Renal pelvis (tissue), 12 donors: ENCODE measurements at places on chromosomes 7 and 10.

DNA sequence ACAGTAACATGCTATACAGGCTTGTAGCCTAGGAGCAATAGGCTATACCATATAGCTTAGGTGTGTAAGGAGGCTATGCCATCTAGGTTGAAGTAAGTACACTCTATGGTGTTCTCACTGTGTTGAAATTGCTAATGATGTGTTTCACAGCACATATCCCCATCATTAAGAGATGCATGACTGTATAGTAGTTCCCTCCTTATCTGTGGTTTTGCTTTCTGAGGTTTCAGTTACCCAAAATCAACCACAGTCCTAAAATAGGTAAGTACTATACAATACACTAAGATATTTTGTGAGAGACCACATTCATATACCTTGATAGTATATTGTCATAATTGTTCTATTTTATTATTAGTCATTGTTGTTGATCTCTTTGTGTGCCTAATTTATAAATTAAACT, 12.7 kb downstream of the FZD1 start:
- no peak for DNase-seq

GRCh38 chr7:12722136-12722535, 34.7 kb downstream of the ARL4A start:
- no peak for DNase-seq

DNA sequence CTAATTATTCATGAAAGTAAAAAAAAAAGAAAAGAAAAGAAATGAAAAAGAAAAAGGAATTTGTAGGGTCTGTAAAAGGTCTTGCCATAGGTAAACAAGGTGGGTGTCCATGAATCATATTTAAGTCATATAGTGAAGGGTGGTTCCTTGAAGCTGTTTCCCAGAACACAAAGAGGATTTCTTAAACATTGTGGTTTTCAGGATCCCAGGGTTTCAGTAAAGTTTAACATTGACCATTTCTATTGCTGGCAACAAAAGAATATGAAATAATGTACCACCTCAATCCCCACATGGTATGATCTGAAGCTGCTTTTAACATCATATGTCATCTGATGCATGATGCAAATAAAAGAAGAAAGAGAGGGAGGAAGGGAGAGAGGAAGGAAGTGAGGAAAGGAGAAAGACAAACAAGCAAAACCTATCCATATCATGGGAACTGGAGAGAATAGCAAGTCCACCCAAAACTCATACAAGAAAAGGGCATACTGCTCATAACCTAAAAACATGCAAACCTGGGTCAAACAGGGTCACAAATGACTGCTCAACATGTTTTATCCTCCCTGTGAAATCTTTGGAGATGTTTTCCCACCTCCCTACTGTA, 663.5 kb downstream of the SORCS1 start:
- no peak for DNase-seq

- no peak for DNase-seq
These were observed 56.1 kb downstream of the ZNF783 start for GRCh38 chr7:149317986-149318672.

DNA sequence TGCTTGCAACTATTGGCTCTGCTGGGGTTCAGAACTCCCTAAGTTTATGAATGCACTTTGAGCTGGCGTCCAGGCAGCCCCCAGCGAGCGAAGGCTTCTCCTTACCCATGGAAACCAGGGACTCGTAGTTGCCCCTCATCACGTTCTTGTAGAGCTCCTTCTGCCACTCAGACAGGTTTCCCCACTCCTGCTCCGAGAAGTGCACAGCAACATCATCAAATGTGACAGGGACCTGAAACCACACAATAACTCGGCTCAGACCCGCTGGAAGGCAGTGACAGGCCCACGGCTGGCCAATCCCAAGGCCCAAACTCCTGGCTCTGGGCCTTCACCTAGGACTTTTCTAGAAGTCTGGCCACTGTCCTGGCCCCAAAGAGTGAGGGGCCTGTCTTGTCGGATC, 6.9 kb downstream of the ZNF777 start:
- no peak for DNase-seq

GRCh38 chr7:41472427-41473125, 230.3 kb downstream of the INHBA start:
- DNase-seq = no peak

DNA sequence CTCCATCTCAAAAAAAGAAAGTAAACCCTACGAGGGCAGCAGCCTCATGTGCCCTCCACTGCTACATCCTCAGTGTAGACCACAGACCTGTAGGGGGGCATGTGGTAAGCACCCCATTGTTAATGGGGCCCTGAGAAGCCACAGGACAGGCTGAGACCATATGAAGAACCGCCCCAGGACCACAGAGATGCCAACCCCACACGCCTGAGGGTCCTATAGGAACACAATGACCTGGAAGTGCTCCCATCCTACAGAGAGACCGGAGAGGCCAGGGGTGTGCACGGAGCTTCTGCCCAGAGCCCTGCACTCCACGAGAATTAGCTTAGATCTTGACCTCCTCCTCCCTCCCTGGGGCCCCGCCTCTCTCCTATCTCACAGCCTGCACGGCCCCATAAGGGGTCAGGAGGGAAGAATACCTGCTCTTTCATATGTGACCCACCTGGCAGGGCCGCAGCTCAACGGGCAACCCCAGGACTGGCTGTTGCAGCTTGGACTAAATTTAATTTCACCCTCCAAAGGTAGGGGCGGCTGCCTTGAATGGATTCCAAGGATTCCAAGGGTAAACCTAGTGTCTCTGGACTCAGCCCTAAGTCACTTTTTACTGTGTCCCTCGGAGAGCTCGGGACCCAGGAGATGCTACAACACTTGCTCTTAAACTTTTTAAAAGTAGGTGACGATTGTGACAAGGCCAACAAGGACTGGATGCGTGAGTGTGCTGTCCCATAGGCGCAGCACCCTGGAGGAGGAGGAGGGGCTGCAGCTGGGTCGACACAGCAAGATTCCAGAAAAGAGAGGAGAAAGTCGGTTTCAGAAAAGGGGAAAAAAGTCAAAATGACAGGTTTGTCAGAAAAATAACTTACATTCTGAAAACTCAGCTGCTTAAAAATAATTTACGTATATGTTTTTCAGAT, 24.2 kb downstream of the PRKAG2 start:
- DNase-seq = no peak

DNA sequence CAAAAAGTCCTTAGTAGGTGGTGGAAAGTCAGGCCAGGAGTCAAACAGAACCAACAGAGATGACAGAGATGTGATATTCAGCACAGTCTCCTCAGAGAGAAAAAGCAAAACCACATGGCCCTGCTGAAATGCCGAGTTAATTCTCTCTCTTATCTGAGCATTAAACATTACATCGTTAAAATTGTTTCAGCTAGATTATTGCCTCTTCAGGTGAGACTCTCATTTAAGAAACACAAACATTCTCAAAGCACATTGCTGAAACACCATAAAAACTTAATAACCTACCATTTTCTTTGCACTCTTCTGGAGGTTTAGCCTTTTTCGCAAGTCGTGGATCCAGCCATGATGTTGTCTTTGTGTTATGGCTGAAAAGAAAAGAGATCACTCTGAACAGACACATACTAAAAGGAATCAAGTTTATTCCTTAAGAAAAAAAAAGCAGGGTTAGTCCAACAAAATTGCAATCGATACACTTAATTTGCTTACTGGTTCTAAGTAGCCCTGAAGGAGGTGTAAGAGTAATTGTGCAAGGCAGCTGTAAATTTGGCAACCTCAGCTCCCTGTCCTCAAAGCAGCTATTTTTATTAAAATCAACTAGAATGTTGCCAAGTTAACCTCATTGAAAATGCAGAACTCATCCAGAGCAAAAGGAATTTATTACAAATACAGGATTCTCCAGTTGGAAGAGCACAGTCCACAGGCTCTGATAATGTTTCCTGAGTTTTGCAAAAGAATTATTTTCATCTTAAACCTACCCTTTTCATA, 691.1 kb downstream of the PHTF2 start:
- DNase-seq = no peak

GRCh38 chr10:120394446-120394845, 62.6 kb upstream of the PLPP4 start:
- no peak for DNase-seq

DNA sequence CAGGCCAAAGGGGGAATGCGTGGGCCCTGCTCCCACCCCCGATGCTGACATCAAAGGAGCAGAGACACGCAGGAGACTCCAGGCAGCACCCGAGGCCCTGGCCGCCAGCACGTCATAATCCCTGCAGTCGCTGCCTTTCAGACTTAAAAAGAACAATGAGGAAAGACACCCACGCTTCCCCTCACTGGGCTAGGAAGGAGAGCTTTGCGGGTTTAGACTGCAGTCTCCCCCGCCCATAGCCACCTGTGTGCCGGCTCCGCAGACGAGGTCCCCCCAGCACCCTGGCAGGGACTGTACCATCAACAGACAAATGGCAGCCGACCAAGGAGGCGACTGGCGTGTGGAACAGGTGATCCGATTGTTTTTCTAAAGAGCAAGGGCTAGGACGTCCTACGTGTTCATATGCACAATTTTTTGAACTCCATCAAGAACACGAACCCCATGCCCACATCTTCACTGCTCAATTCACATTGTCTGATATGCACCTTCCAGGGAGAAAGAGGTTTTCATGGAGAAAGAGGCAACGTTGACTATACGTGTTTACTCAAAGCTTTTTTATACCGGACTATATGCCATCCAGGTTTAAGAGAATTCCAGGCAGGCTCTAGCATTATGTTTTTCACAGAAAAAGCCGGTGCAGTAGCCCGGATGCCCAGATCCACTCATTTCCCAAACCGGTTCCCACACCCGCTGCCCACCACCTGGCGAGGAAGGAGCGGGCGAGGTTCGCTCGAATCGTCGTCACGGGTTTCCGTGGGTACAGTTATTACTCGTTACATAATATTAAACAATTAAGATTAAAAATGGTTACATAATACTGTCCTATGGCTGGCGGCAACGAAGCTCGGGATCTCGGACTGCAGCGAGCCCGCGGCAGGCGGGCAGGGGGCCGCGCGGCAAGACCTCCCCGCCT, 1.1 kb downstream of the GRB10 start:
- DNase-seq = no peak

- no peak for DNase-seq
These were observed 91.0 kb downstream of the MET start for GRCh38 chr7:116762971-116763370.

DNA sequence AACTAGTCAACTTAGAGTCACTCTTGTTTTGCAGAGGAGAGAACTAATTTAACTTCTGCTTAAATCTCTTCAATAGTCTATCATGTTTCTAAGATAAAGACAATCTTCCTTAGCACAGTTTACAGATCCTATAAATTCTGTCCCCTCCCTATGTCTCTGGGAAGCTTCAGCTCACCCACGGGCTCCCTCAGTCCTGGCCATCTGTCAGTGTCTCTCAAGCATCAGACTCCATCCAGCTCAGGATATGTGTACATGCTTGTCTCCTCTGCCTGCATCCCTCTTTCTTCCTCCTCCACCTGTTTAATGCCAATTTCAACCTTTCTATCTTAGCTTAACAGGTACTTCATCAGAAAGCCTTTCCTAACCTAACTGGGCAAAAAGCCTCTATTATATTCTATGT, 177.1 kb upstream of the PTER start:
- DNase-seq = no peak

DNA sequence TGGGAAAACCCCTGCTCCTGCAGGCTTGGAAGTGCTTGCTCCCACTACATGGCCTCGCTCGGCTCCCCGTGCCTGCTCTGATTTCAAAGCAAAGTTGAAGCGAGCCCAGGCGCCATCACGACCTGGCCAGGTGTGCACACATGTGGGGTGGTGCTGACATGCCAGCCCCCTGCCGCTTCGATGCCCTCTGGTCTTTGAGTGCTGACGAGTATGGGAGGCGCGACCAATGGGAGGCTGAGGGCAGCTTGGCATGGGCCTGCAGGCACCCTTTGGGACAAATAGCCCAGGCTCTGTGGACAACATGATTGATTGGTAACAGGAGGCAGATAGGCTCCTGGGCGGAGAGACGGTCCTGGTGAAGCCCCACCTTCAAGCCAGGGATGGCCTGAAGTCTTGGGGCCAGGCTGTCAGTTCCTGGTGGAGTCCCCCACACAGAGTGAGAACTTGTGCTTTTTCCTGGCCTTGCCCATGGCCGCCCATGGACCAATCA, 252.4 kb upstream of the SEMA3A start:
- no peak for DNase-seq

GRCh38 chr7:15446722-15447121, 115.1 kb downstream of the AGMO start:
- no peak for DNase-seq

GRCh38 chr10:106780632-106781031, 383.9 kb downstream of the SORCS1 start:
- no peak for DNase-seq

DNA sequence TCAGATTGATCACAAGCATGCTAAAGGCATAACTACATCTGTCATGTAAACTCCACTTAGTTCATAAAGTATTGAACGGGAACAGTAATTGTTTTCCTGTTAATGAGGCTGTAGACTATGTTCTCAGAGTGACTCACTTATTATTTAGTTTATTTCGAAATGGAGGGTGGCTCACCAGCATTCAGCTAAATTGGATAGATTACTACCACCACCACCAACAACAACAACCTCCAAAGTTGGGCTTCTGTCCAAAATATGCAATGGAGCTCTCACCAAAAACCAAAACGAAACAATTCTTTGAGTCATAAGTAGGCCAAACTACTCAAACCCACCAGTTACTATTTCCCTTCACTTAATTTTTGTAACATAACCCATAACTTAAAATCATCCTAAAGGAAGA, 127.9 kb upstream of the NRBF2 start:
- DNase-seq = no peak

DNA sequence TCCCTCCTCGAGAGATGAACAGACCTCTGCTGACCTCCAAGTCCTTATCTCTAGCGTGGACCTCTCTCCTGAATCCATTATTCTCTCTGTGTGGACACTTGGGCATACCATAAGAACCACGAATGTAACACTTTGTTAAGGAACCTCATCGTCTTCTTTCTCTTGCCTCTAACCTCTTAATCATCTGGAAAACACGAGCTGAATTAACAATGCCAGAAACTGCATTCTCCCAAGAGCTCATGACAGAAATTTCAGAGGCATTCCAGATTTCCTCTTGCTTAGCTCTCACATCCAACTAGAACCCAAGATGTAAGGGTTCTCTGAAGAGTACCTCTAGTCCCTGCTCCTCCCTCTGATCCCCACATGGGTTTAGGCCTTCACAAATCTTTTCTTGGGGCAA, 101.5 kb downstream of the TRIL start:
- DNase-seq = no peak

- no peak for DNase-seq
These were observed 22.8 kb upstream of the MALSU1 start for GRCh38 chr7:23276376-23276775.

- no peak for DNase-seq
These were observed 131.2 kb downstream of the HDAC9 start for GRCh38 chr7:18626717-18627116.

- no peak for DNase-seq
These were observed 27.7 kb downstream of the ADGRA1 start for GRCh38 chr10:133115453-133115842.

DNA sequence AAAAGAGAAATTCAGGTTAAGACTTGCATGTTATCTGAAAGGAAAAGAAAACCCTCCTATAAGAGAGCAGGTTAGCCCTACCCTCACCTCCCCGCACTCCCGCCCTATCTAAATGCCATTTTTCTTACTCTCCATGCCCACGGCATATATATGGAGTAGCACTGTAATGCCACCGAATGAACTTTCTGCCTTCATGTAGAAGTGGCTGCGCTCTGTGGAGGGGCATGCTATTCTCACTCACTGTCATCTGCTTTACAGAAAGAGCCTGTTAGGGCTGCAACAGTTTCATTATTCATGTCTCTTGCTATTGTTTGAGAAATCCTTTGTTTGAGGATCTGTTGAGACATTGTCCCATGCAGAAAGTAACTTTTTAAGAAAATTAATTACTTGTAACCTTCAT, 1190.6 kb downstream of the SORCS1 start:
- DNase-seq = no peak
